ENCODE measurements at places on chromosomes 12 and 14. TPM values are rescaled to one million over a fixed set of nuclear protein-coding genes. Genes with fewer than 3 reads are reported as not detected.

Gene UTP20
- 32.9 TPM for total RNA-seq

Gene TAC3
- total RNA-seq, result not detected

Gene ANKRD9
- total RNA-seq, result 1.8 TPM

Gene AQP2
- not detected for total RNA-seq

Gene C12orf50
- total RNA-seq, result 0.12 TPM

Gene ACACB
- total RNA-seq, result 5.0 TPM

Data from activated B cell treated with CpG ODN at 0.5 μM for 24 hours (primary cell).